ENCODE measurements at places on chromosomes 1 and 21.

GRCh38 chr21:45823100-45823681 lies 158.4 kb upstream of the COL6A1 start:
- DNase-seq = no peak

DNA sequence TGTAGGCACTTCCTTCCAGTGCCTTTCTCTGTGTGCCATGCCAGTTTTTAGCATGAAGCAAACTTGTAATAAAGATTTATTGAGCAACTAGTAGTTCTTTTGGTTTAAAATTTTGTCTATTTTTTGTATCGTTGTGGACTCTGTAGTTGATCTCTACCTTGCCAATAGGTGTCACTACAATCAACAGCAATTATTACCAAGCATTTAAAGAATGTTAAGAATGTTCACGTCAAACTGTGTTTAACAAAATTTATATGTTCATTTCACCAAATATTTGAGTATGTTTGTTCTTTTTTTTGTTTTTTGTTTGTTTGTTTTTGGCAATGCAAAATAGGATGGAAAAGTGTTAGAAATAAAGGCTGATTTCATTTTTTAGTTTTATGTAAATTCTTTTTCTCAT lies 208.1 kb downstream of the PATJ start:
- DNase-seq = no peak

GRCh38 chr1:194862129-194862528 lies 1675.7 kb upstream of the B3GALT2 start:
- no peak for DNase-seq

DNA sequence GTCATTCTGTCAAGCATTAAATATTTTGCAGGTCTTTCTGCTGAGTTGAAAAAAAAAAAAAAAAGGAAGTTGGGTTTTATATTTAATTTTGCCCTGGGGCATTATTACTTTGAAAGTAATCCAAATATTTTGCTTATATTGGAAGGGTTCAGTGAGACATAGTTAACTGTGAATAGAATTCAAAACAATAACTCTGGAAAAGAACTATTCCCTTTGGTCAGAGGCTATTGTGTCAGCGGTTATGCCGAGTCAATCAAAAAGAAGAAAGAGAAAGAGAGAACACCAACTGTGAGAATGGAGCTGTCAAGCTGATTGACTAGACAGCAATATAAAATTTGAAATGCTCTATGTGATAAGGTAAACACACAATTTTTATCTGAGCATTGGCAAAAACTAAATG lies 761.7 kb downstream of the ADGRL2 start:
- no peak for DNase-seq

DNA sequence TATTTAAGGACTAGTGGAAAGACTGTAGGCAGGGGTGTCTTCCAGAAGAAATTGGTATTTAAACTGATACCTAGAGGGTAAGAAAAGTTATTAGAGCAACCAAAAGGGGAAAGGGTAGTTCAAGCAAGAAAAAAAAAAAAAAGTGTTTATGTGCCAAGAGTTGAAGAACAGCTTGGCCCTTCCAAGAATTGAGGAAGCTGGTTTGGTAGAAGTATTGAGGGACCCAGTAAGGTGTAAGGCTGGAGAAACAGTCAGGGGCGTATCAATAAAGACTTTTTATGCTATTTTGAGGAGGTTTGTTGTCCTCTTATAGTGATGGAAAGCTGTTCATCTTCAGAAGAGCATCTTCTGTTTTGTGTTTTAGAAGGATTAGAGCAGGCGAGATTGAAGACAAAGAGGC lies 108.3 kb downstream of the PTPRC start:
- no peak for DNase-seq

GRCh38 chr1:116940814-116941599 lies 31.3 kb downstream of the PTGFRN start:
- DNase-seq = no peak

DNA sequence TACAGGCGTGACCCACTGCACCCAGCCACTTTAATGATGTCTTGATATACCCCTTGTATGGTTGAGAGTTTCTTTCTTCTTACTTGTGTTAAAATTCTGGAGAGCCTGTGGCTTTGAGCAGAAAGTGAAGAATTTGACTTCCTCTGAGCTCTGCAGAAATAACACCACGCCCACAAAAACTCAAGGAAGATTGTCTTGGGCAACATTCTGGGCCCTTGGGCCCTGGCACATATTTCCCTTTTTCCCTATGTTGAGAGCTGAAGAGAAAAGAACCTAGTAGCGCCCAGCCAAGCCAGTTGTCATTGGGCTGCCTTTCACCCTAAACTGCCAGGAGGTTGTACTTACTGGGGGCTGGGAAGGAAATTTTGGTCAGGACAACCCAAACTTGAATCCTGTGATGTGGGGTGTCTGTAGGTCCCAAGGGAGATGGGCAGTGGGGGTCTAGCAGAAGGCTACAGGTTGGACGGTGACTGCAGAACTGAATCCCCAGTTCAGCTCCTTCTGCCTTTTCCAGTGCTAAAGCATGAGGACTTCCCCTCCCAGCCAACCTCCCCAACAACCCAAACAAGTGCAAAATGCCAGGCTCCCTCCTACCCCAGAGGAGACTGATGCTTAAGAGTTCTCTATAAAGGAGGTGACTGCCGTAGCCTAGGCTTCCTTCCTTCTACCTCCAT lies 11.7 kb upstream of the SNAPIN start:
- no peak for DNase-seq

DNA sequence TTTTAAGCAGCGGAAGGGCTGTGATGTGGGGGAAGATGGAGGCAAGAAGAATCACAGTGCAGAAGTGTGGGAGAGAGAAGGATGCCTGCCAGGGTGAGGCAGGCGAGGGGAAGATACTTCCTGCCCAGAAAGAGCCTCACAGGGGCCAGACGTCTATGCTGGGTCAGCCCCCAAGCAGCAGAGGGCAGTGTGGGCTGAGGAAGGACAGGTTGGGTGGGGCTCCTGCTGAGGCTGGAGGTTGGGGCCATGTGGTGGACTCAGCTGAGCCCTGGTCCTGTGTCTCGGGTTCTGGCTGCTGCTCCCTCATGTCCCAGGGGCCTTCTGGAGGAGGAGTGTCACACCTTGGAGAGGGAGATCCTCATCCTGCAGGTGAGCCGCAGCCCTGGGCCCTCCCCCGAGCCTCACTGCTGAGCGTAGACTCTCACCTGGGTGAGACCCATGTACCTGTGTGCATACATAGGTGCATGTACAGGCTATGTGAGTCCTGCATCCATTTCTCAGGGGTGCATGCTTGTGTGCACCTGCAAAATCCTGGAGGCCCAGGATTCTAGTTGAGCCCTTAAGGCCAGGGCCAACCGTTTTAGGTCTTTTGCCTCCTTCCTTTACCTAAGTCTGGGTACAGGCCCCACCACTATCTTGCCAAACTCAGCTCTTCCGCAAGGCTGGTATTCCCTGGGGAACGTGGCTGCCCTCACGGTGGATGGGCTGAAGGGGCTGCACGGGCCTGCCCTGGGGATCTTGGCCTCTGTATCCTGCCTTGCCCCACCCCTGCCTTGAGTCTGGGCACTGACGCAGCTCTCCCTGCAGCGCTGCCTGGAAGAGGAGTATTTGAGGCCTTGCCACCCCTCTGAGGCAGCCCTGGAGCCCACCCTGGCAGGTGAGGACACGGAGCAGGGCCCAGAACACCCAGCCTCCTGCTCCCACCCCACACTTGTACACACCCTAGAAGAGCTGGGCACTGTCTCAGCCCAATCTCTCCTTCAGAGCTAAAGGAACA lies 3.7 kb downstream of the CCDC24 start:
- no peak for DNase-seq

- peak; percentile 33 for DNase-seq
These were observed 2.6 kb downstream of the E2F2 start for GRCh38 chr1:23528250-23528978.

- no peak for DNase-seq
These were observed 5.8 kb downstream of the ROR1 start for GRCh38 chr1:63779338-63780211.

DNA sequence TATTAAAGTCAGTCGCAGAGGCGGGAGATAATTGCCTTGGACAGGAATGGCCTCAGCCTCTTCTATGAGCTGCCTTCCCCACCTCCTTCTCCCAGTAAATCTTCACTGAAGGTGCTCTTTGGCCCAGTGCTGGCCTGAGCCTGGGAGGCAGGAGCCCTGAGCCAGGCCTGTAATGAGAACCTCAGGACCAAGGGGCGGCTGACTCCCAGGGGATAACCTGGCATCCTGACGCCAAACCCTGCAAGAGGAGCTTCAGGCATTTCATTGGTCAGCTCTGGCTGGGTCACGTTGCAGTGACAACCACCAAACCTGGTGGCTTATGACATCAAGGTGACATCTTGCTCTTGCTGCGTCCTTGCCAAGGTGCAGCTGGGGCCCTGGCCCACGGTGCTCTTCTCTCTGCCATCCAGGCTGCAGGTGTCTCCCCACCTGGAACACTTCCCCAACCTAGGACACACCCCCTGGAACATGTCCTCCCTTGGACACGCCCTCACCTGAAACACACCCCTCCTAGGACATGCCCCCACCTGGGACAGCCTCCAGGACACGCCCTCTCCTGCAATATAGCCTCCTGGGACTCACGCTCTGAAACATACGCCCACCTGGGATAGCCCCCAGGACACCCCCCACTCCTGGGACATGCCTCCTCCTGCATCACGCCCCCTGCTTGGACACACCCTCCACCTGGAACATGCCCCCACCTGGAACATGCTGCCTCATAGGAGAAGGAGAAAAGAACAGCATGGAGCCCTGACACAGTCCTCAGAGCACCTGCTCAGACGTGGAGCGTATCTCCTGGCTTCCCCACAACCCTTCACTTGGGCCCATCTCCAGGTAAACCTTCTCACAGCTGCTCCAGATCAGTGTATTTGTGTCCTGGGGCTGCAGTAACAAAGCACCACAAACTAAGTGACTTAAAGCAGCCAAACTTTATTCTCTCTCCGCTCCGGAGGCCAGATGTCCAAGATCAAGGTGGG lies 333.6 kb downstream of the NPHP4 start:
- DNase-seq = no peak

DNA sequence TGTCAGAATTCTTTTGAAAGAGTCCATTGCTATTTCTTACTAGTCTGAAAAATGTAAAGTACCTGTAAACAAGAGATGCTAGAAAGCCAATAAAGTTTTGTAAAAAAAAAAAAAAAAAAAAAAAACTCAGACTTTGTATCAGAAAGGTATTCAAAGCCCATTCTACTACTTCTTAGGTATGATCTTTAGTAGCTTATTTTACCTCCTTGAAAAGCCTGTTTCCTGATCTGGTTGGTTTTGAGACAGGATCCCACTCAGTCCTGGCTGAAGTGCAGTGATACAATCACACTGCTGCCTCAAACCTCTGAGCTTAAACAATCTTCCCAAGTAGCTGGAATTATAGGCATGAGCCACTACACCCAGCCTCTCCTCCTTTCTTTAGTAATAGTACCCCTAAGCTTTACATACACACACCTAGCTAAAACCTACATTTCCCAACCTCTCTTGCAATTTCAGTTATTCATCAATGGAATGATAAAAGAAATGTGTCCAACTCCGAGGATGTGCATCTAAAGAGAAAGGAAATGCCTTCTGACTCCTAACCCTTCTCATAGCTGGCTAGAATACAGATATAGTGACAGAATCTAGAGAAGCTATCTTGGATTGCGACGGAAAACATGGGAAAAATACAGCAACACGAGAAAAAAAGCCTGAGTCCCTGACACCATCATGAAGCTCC lies 30.6 kb downstream of the EPS15 start:
- DNase-seq = no peak

GRCh38 chr1:58986996-58987767 lies 203.3 kb upstream of the JUN start:
- no peak for DNase-seq

GRCh38 chr1:36557041-36558000 lies 74.6 kb upstream of the CSF3R start:
- no peak for DNase-seq

DNA sequence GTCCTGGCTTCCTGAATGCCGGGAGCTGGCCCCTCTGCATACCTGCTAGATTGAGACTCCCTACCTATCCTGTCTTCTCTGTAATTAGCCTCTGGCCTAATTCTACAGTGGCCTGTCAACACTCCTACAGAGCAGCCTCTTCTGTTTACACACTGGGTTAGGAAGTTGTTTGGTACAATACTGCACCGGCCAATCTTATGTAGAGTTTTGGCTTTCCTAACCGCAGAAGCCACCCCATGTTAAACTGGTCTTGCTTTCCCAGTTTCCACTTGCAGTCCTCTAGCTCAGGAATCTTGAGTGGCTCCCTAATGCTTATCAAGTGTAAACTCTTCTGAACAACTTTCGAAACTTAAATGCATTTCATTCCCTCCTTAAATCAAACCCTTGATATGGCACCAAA lies 42.8 kb downstream of the DPH5 start:
- no peak for DNase-seq

DNA sequence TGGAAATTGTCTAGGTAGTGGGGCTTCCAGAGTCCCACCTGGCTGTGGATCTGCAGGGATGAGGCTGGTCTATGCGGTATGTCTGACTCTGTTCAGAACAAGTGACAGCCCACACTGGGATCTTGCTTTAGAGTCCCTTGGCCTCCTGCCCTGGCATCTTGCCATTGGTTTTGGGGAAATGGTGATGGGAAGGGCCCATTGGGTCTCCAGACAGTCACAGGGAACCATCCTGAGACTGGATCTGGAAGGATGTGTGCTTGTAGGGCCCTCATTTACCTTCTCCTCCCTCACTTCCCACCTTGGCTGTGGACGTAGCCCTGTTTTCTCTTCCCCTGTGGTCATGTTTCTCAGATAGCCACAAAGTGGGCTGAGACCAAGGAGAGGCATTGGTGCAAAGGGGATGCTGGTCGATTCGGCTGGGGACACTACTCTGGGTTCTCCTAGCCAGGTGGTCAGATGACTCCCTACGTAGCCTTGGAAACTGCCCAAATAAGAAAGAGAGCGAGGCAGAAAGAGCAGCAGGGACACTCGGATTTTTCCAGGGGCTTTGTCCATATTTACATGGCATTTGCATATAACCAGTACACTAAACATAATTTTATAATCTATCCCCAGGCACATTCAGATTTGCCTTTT lies 15.1 kb downstream of the SOX13 start:
- DNase-seq = peak; percentile 92

DNA sequence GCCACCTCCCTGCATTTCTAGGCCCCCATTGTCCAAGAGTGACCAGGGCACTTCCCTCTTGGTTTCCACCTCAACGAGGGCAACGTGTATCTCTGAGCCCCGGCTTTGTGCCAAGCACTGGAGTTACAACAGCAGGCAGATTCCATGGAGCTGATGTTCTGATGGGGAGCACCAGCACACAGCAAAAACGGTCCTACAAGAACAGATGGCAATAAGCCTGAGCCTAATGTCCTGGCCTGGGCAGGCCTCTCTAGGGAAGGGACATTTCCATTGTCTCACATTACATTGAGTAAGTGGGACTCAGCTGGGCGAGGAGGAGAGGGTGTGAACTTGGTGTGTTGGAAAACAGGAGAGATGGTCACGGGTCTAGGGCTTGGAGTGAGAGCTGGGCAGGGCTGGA lies 27.2 kb upstream of the NPPB start:
- no peak for DNase-seq

DNA sequence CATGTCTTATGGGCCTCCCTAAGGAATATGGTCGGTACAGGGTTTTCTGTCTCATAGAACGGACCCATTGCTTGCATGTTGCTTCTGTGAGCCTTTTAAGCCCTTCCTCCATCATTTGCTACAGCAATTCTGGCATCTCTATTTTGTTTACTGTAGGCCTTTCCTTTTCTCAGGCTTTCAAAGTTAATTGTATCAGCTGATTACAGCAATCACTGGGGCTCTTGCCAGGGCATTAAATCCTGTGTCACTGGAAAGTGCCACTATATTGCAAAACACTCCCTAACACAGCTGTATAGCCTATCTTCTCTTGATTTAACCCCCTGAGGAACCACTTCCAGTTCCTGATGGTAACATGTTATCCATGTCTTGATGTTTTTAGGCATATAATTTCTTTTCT lies 156.5 kb downstream of the PDE4B start:
- no peak for DNase-seq

Measured in NCI-H526 (cell line).